ENCODE measurements at places on chromosomes 2 and 18. TPM values are rescaled to one million over a fixed set of nuclear protein-coding genes. Genes with fewer than 3 reads are reported as not detected.

LYPD6 gene
- 0.42 TPM for total RNA-seq

DNA sequence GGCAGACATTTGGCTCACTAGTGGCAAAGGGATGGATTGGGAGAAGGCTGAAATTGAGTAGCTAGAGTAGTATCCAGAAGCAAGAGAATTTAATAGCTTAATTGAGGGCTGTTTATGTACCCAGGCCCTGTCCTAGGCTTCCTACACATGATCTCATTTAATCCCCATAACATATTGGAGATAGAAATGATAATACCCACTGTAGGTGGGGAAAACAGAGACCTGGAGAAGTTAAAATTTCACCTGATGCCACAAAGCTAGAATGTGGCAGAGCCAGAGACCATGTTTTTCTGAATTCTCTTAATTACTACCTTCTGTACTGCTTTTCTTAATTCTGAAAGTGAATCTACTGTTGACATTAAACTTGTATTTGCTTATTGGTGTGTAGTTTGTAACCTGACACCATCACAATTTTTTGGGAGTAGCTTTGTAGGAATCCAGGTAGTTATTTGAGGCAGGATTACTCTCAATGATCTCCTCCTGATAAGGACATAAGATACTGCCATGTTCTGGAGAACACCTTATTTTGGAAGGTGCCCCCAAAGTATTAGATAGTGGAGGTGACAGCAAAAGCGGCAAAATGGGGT, 42.2 kb downstream of the RAB10 start:
- DNase-seq, result no peak
- H3K4me1 ChIP-seq, result peaks cover 5% of the 10 kb centered on the region
- no peaks in the 10 kb centered on the region for H3K27me3 ChIP-seq
- no peak overlapping the region for H3K27ac ChIP-seq

PSTPIP2 gene
- total RNA-seq, result 12.6 TPM

CD8A gene
- total RNA-seq, result 3.9 TPM

DNA sequence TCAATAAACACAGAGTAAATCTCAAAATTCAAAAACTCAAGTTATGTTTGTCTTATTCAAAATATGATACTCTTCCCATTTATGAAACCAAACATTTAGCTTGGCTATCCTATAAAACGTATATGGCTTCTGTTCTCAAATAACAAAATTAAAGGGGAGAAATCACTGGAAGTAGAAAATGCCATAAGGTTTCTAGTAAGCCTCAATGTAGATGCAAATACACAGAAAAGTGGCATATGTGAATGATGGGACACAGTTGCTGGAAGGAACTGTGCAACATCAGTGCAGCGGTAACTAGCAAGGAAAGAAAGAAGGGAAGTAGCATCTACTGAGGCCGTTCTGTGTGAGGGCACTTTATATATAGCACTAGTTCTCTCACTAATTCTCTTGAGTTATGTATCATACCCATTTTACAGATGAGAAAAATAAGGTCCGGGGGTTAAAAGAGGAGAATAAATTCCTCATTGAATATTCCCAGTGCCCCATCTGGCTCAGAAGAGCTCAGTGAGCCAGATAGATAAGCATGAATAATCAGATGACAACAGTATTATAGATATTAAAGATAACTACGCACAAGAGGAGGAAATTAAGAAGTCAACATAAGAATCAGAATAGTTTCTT, 27.2 kb downstream of the NBAS start:
- DNase-seq, result no peak
- no peaks in the 10 kb centered on the region for H3K27me3 ChIP-seq
- H3K36me3 ChIP-seq, result peaks cover 3% of the 10 kb centered on the region

GRCh38 chr2:96317584-96317997, 7.5 kb upstream of the ITPRIPL1 start:
- H3K27me3 ChIP-seq, result no peaks in the 10 kb centered on the region
- no peak for DNase-seq
- H3K27ac ChIP-seq, result no peak overlapping the region
- no peaks in the 10 kb centered on the region for H3K36me3 ChIP-seq

DNA sequence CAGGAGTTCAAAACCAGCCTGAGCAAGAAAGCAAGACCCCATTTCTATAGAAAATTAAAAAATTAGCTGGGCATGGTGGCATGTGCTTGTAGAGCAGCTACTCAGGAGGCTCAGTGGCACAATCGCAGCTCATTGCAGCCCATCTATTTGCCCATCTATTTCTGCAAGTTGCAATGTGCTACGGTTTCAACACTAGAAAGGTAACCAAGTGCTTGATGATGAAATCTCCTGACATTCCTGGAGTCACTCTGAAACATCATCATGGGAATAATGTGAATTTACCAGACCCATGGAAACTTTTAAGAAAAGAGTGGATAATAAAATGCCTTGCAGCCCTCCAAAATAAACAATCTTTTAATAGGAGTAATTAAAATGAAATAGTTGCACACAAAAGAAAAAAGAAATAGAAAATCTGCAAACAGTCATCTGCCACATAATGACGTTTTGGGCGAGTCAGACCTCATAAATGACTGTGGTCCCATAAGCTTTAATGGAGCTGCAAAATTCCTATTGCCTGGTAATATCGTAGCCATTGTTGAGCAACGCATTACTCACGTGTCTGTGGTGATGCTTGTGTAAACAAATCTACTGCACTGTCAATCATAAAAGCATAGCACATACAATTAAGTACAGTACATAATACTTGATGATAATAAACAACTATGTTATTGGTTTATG, 46.6 kb upstream of the AMMECR1L start:
- no peaks in the 10 kb centered on the region for H3K36me3 ChIP-seq
- no peak for DNase-seq
- no peaks in the 10 kb centered on the region for H3K27me3 ChIP-seq
- H3K4me1 ChIP-seq, result no peaks in the 10 kb centered on the region

SLC5A7 gene
- total RNA-seq, result 0.19 TPM

MEP1B gene
- total RNA-seq, result not detected

- H3K36me3 ChIP-seq, result no peaks in the 10 kb centered on the region
- H3K4me1 ChIP-seq, result no peaks in the 10 kb centered on the region
- no peak overlapping the region for H3K27ac ChIP-seq
- H3K27me3 ChIP-seq, result no peaks in the 10 kb centered on the region
- no peak for DNase-seq
- H3K4me3 ChIP-seq, result no peak overlapping the region
Measured at GRCh38 chr2:5759949-5760348, 67.8 kb downstream of the SOX11 start.

FAM124B gene
- total RNA-seq, result 2.4 TPM

GRCh38 chr2:72995430-72996116, 75.9 kb downstream of the SFXN5 start:
- H3K27ac ChIP-seq, result no peak overlapping the region
- no peaks in the 10 kb centered on the region for H3K27me3 ChIP-seq
- no peaks in the 10 kb centered on the region for H3K36me3 ChIP-seq
- H3K4me3 ChIP-seq, result no peak overlapping the region
- no peaks in the 10 kb centered on the region for H3K4me1 ChIP-seq
- DNase-seq, result peak; percentile 60

DNA sequence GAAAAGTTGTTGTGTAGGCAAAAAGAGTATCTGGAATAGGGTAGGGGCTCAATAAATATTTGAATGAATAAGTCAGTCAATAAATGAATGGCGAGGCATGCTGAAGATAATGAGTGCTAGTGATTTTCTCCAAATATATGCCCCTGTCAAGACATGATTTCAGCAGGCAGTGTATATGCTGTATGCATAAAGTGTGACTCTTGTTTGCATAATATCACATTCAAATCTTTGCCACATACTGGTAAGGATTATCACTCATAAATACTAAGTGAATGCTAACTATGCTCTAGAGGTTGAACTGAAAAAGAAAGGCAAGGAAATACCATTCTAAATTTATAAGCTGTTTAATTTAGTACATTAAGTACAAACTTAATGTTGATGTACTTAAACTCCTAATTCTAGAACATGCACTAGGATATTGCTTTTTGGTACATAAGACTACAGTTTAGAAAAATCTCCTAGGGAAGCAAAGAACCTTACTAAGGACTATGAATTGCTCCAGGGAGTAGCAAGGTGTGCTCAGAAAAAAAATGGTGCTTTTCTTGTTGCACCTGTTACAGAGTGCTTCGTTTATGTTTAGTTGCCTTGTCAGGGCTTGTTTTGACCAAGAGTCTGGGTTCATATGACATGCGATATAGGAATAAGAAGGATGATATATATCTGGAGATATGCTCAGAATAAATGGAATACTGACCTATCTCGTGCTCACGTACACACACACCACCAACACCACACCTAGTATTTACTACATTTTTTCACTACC, 224.0 kb upstream of the TANK start:
- H3K36me3 ChIP-seq, result no peaks in the 10 kb centered on the region
- no peak overlapping the region for H3K27ac ChIP-seq
- no peak for DNase-seq

MAP3K19 gene
- total RNA-seq, result not detected

DNA sequence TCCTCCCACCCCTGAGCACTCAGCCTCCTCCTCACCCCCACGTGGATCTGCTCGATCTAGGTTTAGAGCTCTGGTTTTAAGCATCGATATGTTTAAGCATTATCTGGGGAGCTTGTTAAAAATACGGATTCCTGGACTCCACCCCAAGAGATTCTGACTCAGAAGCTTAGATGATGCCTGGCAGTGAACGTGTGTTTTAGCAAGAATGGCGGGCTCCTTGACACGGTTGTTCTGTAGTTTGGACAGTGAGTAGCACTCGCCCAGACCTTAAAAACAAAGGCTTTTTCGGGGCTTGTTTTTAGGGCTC, 47.3 kb downstream of the LDLRAD4 start:
- H3K27ac ChIP-seq, result peak overlapping the region; percentile 7
- H3K36me3 ChIP-seq, result no peaks in the 10 kb centered on the region
- H3K27me3 ChIP-seq, result no peaks in the 10 kb centered on the region
- no peak for DNase-seq
- peaks cover 5% of the 10 kb centered on the region for H3K4me1 ChIP-seq
- no peak overlapping the region for H3K4me3 ChIP-seq

DNA sequence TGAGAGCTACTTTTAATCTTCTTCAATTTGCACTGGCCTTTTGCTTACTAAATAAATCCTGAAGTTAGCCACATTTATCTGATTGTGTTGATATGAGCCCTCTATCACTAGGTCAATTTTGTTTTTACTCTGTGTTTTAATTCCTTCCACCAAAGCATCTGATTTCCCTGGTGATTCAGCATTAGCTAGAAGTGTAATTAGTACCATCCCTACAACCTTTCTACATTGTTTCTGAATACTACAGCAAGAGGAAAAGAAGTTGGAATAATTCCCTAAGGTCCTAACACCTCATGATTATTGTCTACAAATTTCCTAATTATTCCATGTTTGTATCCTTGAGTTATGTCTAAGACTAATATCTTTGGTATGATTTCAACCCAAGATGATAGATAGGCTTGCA, 1093.6 kb downstream of the SUCLG1 start:
- no peak overlapping the region for H3K27ac ChIP-seq
- H3K4me1 ChIP-seq, result no peaks in the 10 kb centered on the region
- H3K27me3 ChIP-seq, result peaks cover 1% of the 10 kb centered on the region

ATP6V1C2 gene
- 0.49 TPM for total RNA-seq

GRCh38 chr18:48539406-48540250, 797 bp downstream of the CTIF start:
- peak overlapping the region; percentile 53 for H3K27ac ChIP-seq
- no peaks in the 10 kb centered on the region for H3K27me3 ChIP-seq
- H3K4me3 ChIP-seq, result peak overlapping the region; percentile 79
- DNase-seq, result peak; percentile 64

ASPRV1 gene
- total RNA-seq, result 3.4 TPM

DNA sequence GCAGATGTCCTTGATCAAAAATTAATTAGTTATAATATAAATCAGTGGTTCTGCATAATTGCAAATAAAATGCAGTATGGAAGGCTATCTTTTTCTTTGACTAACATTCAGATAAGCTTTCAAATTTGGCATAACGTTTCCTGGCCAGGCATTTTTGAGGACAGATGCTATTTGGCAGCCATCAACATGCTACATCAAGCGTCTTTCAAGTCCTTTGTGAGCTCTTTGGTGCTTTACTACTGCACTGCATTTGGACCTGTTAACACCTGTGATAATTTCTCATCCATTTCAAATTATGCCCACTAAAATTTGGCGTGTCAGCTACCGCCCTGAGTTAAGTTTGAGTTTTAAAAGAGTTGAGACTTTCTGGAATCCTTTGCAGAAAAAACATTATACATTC, 545.7 kb downstream of the STK39 start:
- H3K4me3 ChIP-seq, result no peak overlapping the region
- no peaks in the 10 kb centered on the region for H3K4me1 ChIP-seq
